ENCODE measurements at places on chromosomes 2 and 18.

GRCh38 chr18:77113361-77114151, 19.0 kb downstream of the MBP start:
- H3K27ac ChIP-seq = peak overlapping the region; percentile 67
- no peak for DNase-seq
- H3K27me3 ChIP-seq = no peaks in the 10 kb centered on the region
- no peak overlapping the region for H3K4me3 ChIP-seq
- peaks cover 43% of the 10 kb centered on the region for H3K36me3 ChIP-seq

DNA sequence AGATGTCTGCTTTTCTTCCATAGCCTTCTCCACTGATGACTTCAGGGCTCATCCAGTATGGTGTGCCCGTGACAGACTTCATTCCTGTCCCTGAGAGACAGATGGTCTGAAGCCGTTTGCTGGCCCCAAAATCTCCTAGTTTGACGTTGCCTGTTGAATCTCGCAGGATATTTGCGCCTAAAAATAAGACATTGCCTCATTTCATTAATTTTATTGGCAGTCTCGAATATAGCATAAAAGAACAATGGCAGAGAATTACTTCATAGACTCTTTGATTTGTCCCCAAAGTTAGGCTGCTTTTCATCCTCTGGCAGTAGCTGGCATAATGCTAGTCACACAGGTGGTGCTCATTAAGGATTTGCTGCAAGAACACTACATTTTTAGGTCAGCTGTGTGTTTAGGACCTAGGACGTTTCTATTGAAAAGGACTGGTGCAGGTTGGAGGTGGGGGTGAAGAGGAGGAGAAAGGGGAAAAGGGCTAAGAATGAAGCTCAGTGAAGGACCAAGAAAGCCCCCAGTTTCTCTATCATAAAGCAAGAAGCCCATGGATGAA, 14.7 kb upstream of the ERCC3 start:
- H3K4me1 ChIP-seq = no peaks in the 10 kb centered on the region
- H3K27me3 ChIP-seq = no peaks in the 10 kb centered on the region
- peaks cover 35% of the 10 kb centered on the region for H3K36me3 ChIP-seq
- H3K27ac ChIP-seq = no peak overlapping the region
- no peak overlapping the region for H3K4me3 ChIP-seq

GRCh38 chr2:26633993-26634595, 7.1 kb downstream of the CIB4 start:
- no peak for DNase-seq
- H3K27me3 ChIP-seq = no peaks in the 10 kb centered on the region
- no peak overlapping the region for H3K4me3 ChIP-seq
- no peak overlapping the region for H3K27ac ChIP-seq

- no peak overlapping the region for H3K27ac ChIP-seq
- no peak for DNase-seq
- H3K36me3 ChIP-seq = peaks cover 3% of the 10 kb centered on the region
Measured at GRCh38 chr2:168703926-168704325, 98.5 kb upstream of the NOSTRIN start.

DNA sequence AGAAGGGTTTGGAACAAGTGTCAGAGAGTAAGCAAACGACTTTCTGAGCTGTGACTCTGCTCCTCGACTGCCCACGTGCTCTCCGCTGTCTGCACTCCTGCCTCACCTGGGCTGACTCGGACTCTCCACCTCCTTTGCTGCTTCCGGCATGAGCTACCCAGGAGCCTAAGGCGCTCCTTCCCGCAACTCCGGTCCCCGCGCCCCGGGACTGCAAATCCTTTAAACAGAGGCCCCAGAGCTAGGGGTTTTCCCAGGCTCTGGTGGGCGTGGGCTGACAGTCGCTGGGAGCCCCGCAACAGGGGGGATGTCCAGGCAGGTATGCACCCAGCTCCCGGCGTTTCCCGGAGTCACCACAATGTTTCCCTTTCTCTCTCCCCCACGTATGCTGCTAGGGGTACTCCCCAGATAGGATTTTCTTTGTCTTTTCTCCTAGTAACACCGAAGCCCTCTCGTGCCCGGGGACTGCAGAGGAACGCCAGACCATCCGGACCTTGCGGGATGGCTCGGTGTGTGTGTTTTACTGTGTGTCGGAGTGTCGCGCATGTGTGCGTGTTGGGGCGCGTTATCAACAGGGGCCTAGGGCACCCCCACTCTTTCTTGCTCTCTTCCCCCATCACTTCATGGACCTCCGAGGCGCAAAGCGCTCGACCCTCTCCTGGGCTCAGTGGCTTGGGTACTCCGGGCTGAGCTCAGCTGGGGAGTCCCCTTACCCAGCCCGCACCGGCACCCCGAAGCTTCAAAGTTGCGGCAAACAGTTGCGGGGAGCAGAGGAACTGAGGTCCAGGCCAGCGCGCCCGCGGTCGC, 691 bp upstream of the THSD7B start:
- no peak for DNase-seq
- H3K27me3 ChIP-seq = peaks cover 53% of the 10 kb centered on the region
- H3K4me1 ChIP-seq = peaks cover 14% of the 10 kb centered on the region
- H3K27ac ChIP-seq = no peak overlapping the region
- H3K36me3 ChIP-seq = peaks cover 1% of the 10 kb centered on the region

Data from activated T-helper 1 cell treated with anti-CD3 and anti-CD28 coated beads, Interleukin-12 subunit alpha, Interleukin-12 subunit beta, Interleukin-2, Interleukin-4 antibody, amounts not matched to agents 30 ng/mL and 10 ng/mL and 1 ng/mL, durations not matched to agents 14 hours and 24 hours and 36 hours (primary cell).